Renal pelvis (tissue), 12 donors: ENCODE measurements at places on chromosomes 16 and 17. TPM values are rescaled to one million over a fixed set of nuclear protein-coding genes. Genes with fewer than 3 reads are reported as not detected.

DNA sequence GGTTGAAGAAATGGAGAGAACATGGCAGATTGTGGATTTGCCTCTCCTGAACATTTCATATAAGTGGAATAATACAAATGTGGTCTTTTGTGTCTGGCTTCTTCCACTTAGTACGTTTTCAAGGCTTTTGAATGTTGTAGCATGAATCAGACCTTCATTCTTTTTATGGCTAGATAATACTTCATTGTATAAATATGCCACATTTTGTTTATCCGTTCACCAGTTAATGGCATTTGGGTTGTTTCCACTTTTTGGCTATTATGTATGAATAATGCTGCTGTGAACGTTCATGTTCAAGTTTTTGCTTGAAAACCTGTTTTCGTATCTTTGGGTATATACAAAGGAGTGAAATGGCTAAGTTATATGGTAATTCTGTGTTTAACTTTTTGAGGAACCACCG is 130.4 kb downstream of the TANC2 start:
- no peak for DNase-seq

DNA sequence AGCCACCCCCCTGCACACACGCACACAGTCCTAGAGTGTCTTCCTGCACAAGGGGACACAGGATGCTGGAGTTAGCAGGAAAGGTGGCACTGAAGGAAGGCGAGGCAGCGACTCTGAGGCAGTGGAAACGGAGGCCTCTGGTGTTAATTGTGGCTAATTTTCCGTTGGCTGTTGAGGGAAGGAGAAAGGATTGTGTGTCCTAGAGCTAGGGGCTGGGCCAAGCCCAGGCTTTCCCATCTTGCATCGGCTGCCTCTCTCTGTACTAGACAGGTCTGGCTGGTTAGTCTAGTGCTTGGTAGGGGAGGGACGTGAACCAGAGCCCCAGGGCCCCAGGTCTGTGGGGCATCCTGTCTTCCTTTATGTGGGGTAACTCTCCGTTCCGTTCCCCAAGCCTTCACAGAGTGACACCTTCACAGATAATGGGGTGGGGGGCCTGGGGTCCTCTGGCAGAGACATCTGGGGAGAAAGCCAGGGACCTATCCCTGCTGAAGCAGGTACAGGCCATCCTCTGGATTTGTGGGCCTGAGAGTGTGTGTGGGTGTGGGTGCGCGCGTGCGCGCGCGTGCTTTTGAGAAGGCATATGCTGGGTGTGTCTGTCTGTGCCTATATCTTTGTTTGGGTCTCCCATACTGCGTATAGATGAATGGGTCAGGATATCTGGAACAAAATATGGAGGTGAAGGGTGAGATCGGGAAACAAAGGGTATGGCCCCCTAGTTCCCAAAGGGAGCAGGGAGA is at the start of gene CHD3:
CHD3 (plus strand) TSS at position 606 of the 737 bp plus-strand sequence. CDS start 212 bp downstream, outside the sequence.
- DNase-seq = no peak

GRCh38 chr16:53457670-53458069 is 23.4 kb downstream of the RBL2 start:
- no peak for DNase-seq

DNA sequence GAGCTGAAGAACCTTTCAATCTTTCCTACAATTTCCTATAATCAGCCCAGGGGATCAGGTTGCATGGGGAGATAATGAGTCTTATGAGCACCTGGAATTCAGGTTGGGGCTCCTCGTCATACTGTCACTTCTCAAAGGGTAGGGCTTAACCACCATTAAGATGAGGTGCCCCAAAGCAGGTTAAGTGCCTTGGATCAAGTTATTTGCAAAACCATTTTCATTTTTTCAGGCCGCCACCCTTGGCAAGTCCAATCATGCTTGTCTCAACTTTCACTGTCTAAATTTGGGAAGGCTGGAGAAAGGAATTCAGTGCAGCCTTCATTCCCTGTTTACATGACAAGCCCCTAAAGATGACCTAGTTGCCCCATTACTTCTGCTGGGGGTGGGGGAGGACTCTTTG is 44.9 kb upstream of the TANGO6 start:
- DNase-seq = no peak

GRCh38 chr17:74961657-74962350 is 10.8 kb downstream of the HID1 start:
- peak; percentile 88 for DNase-seq

DNA sequence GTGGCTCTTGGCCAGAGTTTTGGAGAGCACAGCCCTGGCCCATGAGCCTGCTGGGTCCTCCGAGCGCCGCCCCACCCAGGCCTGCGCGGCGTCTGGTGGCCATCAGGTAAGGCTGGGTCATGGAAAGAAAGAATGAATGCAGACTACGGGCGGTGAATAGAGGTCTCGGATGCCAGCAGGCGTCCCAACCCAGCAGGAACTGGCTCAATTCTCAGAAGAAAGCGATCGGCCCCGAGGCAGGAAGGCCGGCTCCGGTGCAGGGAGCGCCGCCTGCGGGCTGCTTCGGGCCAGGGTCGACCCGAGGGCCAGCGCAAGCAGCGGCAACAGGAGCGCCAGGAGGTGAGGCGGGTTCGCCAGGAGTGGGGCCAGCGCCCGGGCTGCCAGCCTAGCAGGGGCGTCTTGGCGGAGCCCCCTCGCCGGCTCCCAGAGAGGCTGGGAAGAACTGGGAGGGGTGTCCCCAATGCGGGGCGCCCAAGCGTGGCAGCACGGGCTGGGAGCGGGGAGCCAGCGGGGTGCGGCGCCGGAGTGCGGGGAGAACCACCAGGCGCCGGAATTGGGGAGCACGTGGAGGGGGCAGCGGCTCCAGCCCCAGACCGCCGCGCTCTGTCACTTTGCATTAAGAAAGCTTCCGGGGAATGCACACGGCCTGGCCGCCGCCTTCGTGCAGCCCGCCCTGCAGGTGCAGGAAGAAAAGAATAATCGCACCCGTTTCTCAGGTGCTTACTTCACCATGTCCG is 7.1 kb upstream of the TMC5 start:
- no peak for DNase-seq

DNA sequence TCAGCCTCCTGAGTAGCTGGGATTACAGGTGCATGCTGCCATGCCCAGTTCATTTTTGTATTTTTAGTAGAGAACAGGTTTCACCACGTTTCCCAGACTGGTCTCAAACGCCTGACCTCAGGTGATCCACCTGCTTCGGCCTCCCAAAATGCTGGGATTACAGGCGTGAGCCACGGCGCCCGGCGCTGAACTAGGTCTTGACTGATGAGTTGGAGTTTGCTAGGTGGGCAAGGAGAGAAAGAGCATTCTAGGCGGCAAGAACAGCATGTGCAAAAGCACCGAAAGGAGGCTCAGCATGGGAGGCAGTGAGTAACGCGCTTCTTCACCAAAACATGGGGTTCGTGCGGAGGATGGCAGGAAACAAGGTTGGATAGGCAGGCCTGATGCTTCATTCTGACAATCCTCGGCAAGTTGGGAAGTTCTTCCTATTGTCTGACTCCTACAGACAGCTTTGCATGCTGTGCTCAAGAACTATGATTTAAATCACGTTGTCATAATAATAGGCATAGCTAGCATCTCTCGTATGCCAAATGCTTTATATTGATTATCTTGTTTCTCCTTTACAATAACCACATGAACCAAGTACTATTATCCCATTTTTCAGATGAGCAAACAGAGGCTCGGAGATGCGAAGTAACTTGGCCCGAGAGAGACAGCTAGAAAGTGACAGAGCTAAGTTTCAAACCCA is 26.5 kb downstream of the NEUROD2 start:
- no peak for DNase-seq

DNA sequence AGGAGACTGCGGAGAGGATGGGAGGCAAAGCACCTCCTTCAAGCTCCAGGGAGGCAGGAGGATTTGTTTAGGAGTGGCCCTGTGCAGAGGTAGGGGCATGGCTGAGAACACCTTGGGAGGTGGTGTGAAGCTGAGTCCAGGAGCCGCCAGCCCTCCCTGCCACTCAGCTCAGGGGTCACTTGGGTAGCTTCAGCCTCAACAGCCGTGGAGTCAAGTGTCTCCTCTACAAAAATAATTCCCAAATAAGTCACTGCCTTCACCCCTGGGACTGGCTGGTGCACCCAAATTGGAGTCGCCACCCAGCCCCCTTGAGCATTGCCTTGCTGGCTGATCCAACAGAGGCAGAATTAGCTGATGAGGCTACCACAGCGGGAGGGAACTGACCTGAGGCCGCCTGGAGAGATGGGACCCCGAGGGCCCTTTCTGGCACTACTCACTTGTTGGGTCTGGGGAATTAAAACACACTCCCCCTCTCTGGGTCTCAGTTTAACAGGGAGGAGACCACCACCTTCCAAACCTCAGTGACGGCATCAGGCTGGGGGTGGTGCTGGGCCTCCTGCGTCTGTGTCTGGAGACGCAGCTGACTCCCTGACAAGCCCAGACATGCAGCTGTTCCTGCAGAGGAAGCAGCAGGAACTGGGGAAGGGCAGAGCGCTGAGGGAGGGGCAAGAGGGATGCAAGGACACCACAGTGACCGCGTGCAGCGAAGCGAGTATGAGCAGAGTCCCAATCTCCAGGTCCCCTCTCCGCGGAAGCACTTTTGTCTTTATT is 87.9 kb upstream of the TOB1 start:
- DNase-seq = peak; percentile 63

- DNase-seq = no peak
These were observed 3.5 kb upstream of the ABR start for GRCh38 chr17:1183171-1183873.

DNA sequence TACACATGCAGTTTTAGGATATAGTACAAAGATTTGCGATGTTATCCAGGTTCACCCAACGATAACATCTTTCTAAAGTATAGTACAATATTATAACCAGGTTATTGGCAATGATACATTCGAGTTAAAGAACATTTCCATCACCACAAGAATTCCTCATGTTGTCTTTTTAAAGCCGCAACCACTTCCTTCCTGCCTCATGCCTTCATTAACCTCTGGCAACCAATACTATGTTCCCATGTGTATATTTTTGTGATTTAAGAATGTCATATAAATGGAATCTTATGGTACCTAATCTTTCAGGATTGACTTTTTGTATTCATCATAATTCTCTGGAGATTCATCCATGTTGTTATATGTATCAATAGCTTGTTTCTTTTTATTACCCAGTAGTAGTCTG is 1183.2 kb downstream of the CDH11 start:
- no peak for DNase-seq

DNA sequence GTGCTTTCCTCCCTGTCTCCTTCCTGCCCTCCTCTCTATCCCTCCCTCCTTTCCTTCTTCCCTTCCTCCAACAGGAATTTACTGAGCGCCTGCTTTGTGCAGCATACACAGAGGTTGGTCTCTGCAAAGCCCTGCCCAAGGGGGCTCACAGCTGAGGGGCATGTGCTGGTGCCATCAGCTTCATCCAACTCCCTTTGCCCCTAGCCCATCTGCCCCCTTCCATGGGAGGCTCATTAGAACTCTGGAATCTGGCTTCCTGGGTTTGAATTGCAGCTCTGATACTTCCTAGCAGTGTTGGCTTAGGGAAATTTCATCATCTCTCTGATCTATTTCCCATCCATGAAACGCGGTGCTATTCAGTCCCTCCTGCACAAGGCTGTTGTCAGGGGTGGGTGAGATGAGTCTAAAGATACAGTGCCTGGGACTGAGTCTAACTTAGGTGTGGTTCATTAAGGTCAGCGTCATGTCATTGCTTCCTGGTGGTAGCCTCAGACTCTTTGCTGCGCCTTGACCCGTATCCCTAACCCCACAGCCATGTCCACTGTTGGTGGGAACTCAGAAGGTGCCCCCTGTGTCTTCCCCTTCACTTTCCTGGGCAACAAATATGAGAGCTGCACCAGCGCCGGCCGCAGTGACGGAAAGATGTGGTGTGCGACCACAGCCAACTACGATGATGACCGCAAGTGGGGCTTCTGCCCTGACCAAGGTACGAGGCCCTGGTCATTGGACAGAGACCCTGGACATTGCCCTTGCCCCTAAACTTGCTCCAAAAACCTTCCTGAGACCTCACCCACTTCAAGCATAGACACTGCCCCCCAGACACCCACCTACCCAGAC is 10.3 kb downstream of the MMP2 start:
- DNase-seq = no peak

DNA sequence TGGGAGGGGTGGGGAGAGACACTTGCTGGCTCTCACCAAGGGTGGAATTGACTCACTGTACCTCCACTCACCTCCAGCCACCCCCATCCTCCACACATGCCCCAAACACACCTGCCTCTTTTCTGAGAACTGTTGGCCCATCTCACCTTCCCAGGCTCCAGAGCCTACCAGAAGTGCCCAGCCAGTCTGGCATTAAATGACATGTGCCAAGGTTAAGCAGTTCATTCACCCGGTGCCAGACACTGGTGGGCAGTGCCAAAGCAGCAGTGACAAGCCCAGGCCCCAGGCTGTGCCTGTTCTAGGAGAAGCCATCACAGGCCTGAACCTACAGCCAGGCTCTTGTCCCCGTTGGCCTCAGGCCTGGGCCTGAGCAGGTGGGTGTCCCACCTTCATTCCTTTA is 11.2 kb downstream of the MVP start:
- no peak for DNase-seq

- DNase-seq = no peak
These were observed 12.5 kb upstream of the SREBF1 start for GRCh38 chr17:17849147-17849820.

DNA sequence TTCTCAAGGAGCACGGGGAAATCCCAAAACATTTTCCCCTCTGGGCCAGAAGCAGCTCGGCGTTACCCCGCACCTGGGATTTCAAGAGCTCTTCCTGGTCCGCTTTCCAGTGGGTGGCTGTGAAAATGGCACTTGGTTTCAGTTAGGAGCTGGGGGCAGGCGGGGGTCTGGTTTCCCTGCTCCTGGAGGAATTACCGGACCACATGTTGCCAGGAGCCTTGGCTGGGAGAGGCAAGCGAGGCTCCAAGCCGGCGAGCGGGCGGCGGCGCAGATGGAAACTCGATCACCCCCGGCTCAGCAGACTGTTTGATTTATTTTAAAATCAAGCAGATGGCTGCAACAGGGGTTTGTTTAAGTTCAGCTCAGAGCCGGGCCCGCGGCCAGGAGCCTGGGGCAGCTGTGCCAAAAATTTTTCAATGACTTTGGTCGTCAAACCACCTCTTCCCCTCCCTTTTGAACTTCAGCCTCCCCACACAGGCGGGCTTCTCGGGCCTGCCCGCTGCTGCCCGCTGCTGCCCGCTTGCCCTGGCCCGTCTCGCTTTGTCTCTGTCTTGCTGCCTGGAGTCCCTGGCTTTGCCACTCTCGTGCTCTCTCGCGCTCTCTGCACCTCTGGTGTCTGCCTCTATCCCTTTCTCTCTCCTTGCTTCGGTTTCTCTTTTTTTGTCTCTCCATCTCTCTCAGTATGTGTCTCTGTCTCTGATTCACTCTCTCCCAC is 108.0 kb upstream of the CIBAR2 start:
- peak; percentile 88 for DNase-seq

Gene KRT25
- polyA plus RNA-seq = not detected

Gene PDP2
- polyA plus RNA-seq = 12.2 TPM

Gene LRRC37A2
- polyA plus RNA-seq = 37.5 TPM

Gene TMEM101
- 50.5 TPM for polyA plus RNA-seq

Gene PPM1D
- polyA plus RNA-seq = 21.2 TPM

Gene COG1
- 75.4 TPM for polyA plus RNA-seq

Gene NUP85
- 82.0 TPM for polyA plus RNA-seq

Gene KCNG4
- 0.03 TPM for polyA plus RNA-seq
